Left hindlimb (tissue), 1 donor: ENCODE measurements at places on chromosomes 3 and 15.

- DNase-seq: no peak
Observed at GRCh38 chr3:114424337-114424736, 130.5 kb downstream of the TIGIT start.

DNA sequence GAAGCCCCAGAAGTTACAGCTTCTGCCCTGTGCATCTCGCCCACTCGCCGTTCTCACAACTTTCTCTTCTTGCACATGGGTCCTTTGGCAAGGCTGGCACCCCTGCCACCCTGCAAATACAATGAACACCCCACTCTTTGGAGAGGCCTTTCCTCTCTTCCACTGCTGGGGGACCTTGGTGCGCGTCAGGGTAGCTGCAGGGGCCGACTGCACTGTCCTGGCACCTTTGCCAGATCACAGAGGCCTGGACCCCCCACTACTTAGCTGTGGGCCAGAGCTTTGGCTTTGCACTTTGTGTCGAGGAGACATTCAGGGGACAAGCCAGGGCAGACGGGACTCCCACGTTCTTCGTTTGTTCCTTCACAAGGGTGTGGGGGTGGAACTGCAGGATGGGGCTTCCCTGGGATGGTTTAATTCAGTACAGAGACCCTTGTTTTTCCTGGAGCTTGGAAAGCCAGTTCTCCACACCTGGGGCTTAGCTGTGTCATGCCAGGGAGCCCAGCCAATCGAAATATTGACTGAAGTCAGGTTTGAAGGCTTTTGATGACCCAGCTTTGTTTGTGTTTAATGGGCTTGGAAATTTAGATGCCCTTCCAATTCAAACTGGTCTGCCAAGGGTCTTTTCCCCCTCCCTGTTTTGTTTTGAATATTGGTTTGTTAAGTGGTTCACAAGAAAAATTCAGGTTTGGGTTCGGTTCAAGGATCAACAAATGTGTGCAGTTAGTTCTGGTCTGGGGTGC lies 256.1 kb upstream of the TLE3 start:
- no peak for DNase-seq

DNA sequence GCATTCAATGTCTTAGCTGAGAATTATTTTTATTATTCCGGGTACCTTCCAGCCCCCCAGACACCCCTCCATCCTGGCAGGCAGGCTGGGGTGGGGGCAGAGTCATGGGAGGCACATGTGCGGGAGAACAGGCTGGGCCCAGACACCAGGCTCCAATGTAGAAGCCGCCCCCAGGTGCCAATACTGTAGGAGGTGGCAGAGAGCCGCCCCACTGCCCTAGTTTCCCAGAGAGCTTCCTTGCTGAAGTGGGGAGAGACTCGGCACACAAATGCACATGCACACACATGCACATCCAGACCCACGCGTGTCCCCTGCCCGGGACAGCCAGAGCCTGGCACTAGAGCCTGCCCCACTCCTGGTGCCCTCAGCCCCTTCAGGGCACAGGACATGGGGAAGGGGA lies 98.4 kb upstream of the LINGO1 start:
- no peak for DNase-seq

- DNase-seq: no peak
Observed at GRCh38 chr3:175443682-175444081, 584.5 kb downstream of the NAALADL2 start.

GRCh38 chr3:133040696-133041523 lies 2.7 kb downstream of the TMEM108 start:
- peak; percentile 84 for DNase-seq

GRCh38 chr3:47149339-47149933 lies 14.5 kb downstream of the SETD2 start:
- no peak for DNase-seq

DNA sequence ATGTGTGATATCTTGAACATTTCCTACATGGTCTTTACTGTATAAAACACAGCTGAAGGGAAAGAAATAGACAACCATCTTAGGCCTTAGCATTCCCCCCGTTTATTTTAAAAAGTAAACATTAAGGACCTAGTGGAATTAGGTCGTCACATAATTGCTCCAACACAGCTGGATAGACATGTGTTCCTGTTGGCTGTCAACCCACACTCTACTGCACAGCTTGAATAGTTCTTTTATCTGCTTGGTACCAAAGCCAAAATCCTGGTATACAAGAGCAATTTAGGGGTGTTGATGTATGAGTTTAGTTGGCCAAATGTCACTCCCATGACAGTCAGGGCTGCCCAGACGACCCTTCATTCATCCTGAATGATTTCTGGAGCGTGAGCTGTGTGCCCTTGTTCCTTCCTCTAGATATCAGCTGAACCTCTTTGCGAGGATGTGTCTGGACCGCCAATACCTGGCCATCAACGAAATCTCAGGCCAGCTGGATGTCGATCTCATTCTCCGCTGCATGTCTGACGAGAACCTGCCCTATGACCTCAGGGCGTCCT lies 179.7 kb downstream of the ITPR1 start:
- no peak for DNase-seq

DNA sequence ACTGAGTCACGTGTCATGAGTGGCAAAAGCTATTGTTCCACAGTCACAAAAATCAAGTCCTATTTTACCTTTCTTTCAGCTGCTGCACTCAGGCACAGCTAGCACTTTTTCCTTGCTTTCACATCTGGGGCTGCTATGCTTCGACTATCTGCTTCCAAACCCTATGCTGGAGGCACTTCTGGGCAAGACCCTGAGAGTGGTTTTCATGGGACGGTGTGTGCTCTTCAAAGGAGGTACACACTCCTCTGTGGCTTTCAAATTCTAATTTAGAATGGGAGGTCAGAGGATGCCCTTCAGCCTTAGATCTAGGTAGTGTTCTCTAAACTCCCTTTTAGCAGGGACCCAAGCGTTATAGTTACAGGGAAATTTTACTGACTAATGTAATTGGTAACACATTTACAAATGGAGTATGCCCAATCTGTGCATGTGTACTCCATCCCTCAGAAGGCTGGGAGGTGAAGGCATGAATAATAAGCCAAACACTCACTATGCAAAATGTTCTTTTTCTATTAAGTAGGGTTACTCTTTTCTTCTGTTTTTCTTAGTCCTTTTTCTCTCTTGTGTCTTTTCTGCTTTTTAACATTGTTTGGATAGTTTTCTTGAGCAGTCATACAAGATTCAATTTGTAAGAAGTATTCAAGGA lies 188.3 kb downstream of the LSAMP start:
- no peak for DNase-seq

DNA sequence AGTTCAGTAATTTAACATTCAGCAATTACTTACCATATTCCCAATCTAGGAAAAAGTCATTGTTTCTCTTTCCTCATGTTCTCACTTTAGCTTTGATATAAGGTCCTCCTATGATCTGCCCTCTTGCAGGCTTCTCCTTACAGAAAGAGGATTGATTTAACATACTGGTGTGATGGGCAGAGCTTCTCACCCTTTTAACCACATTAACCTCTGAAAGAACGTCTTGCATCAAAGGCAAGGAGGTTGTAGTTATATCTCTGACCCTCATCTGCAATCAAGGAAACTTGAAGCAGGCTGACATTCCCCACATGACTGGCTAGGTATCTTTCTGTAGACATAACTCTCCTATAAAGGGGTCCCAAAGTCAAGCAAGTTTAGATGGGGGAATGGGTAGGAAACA lies 39.5 kb downstream of the BTLA start:
- no peak for DNase-seq

DNA sequence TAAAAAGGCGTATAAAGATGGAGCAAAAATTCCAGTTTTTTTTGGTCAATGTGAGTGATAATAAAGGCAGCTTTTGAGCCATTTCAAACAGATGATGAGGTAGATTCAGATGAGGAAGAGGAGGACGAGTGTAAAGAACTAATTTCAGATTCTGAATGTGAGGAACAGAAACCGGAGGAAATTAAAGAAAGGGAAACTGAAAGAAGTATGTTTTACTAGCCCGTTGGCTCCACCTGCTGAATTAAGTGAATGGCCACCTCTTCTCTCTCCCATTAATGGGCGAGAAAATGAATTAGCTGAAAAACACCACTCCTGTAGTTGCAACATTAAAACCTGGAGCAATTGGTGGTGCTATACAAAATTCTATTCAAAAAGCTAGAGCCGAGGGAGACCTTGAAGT lies 55.4 kb downstream of the CYP19A1 start:
- no peak for DNase-seq

- no peak for DNase-seq
Observed at GRCh38 chr3:41118461-41119390, 80.6 kb upstream of the CTNNB1 start.

DNA sequence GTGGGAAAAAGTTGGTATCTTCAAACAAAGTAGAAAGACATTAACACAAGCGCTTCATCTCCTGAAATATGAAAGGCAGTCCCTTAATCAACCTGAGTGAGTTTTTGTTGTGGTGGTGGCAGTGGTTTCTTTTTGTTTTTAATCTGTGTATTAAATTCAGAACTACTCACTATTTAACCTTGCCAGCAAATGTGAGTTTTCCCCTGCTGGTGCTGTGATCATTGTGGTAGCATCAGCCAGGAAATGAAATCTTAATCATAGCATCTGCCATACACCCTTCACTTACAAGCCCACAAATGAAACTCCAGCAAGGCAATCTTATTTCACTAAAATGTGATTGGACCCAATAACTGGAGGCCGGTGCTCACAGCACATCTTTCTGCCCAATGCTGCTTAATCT lies 229.7 kb downstream of the SHOX2 start:
- no peak for DNase-seq

- no peak for DNase-seq
Observed at GRCh38 chr3:13391308-13391707, 28.8 kb downstream of the NUP210 start.

DNA sequence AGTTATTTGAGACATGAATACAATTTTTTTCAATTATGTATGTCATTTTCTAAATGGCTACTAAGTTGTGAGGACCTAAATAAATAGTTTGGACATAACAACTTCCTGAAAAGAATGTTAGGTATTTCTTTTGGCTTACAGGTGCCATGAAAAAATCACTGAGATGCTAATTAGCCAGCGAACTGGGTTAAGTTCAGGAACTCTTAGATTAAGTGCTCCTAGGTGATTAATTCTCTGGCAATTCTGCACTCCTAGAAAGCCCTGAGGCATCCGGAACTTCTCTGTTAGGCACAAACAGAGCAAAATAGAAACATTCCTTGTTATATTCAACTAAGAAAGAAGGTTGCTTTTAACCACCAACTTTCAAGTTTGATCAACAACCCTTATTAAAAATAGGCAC lies 192.3 kb downstream of the STAG1 start:
- no peak for DNase-seq

DNA sequence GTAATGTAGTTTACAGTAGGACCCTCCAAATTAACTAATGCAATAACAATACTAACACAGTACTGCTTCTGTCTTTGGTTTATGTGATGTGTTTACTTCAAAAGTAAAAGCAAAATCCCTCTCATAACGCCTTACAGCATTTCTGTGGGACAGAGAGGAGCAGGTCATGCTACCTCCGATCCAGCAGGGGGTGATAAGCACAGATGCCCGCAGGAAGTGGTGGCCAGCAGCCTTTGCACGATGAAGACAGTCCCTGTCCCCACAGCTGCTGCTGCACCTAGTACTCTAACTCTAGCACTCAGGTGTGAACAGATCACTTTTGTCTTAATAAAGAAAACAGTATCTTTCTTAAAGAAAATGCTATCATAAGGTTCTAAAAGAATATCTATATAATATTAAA lies 38.3 kb downstream of the ANO10 start:
- no peak for DNase-seq

DNA sequence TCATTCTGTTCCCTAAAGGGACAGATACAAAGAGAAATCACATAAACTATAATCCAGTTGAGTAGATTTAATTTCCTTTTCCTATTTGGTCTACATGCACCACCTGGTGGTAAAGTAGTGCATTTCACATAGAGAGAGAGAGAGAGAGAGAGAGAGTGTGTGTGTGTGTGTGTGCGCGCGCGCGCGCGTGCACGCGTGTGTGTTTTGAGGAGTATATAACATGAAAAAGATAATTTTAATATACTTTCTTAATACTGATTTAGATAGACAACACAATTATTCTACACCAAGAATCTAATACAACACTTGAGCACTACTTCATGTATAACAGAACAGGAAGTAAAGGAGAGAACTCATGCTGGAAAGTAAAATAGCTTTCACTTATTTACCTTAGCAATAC lies 1.1 kb upstream of the FGF7 start:
- peak; percentile 45 for DNase-seq

GRCh38 chr15:45670511-45670910 lies 35.7 kb downstream of the SQOR start:
- DNase-seq: no peak

DNA sequence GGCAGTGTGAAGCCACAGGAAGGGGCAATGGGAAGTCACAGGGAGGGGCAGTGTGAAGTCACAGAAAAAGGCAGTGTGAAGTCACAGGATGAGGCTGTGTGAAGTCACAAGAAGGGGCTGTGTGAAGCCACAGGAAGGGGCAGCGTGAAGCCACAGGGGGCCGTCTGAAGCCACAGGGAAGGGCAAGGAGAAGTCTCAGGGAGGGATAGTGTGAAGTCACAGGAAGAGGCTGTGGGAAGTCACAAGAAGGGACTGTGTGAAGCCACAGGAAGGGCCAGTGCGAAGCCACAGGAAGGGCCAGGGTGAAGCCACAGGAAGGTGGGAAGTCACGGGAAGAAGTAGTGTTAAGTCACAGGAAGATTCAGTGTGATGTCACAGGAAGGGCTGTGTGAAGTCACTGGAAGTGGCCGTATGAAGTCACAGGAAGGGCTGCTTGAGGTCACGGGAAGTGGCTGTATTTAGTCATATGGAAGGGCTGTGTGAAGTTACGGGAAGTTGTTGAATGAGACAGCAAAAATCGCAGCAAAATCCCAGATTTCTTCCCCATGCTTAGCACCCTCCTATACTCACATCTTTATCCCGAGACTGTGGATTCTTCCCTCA lies 38.6 kb downstream of the GASK1A start:
- no peak for DNase-seq

DNA sequence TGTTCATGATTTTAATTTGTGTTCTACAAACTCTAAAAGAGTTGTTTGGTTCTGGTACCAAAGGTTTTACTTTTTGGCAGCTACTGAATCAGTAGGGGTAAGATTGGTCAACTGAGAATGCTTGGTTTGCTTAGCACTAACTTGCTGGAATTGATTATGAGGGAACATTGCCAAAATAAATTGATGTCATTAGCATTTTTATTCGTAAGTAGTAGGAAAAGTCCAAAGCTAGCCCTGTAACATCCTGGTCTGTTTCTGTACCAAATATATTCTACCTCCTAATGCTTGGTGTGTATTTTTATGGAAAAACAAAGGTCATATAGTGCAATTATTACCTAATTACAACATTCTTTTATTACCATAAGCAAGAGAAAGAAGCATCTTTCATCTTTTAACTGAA lies 35.9 kb upstream of the KPNA4 start:
- no peak for DNase-seq

DNA sequence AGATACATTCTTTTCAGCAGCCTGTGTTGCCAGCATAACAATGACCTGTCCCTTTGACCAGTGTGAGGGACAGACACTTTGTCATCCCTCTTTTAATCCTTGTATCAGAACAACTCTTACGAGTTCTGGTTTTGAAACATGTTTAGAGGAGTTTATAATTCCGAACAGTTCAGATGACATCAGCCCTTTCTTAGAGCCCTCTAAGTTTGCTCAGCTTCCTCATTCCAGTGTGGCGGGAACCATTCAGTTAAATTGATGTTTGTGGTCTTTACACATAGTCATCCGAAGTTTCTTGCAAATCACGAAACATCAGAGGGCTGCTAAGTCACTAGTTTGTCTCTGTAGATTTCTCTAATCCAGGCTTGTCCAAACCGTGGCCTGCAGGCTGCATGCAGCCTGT lies 102.5 kb downstream of the AKAP13 start:
- DNase-seq: no peak
